A172 (cell line): ENCODE measurements at places on chromosomes 12 and 14.

- DNase-seq: no peak
Measured at GRCh38 chr14:100015251-100015655, 50.0 kb upstream of the EVL start.

GRCh38 chr12:91767237-91767636 lies 378.4 kb downstream of the BTG1 start:
- no peak for DNase-seq

DNA sequence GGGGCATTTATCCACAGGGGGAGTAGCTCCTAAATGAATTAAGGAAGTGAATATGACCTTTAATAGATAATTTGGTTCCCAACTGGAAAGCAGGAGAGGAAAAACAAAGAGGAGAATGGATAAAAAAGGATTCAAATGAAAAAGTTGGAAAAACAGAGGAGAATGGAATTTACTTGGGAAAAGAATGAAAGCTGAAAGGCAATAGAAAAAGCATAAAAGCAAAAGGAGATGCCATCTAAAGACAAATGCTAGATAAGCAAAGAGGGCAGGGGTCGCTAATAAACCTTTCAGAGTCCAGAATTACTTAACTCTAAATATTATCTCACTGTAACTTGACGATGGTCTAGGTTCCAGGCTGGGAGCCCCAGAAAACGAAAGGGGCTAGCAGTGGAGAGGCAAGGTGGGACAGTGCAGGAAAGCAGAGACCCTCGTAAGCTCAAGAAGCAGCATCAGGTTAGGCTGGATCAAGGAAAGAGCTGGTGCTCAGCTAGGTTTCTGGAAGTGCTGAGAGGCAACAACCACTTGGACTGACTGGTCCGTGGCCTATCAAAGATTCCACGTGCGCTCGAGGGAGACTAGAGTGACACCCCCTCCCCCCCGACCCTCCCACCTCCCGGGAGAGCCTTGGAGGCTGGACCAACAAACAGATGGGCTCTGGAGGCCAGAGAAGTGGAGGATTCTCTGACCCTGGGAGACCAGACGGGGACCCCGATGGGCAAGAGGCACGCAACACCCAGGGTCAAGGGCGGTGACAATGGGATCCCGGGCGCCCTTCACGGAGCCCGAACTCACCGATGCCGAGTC lies 1.2 kb downstream of the SLC2A13 start:
- DNase-seq: no peak

DNA sequence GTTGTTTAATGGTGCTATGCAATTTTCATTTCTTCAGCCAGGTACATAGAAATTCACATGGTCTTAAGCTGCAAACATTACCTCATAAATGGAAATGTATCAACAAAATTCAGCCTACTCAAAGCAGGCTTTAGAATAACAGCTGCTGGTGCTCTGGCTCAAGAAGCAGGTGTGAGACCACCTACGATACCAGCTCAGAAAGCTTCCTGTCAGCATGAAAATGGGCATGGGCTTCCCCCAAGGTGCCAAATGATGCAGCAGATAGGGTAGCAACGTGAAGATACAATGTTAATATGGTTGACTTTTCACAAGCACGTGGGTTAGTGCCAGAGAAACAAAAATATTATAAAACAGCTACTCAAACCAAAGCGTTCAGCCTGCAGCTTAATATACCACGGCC lies 343.4 kb upstream of the PRICKLE1 start:
- DNase-seq: no peak

DNA sequence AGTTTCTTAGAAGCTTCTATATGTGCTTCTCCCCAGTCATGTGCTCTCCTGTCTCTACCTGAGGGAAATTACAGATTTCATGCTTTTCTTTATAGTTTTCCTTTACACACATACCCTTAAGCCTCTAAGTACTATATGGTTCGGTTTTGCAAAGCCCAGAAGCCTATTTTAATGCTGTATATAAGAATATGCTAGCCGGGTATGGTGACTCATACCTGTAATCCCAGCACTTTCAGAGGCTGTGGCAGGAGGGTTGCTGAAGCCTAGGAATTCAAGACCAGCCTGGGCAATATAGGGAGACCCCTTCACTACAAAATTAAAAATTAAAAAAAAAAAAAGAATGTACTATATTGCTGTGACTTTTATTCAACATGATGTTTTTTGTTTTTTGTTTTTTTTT lies 15.4 kb downstream of the DGLUCY start:
- no peak for DNase-seq

- no peak for DNase-seq
Measured at GRCh38 chr12:97754306-97754705, 291.7 kb downstream of the RMST start.

DNA sequence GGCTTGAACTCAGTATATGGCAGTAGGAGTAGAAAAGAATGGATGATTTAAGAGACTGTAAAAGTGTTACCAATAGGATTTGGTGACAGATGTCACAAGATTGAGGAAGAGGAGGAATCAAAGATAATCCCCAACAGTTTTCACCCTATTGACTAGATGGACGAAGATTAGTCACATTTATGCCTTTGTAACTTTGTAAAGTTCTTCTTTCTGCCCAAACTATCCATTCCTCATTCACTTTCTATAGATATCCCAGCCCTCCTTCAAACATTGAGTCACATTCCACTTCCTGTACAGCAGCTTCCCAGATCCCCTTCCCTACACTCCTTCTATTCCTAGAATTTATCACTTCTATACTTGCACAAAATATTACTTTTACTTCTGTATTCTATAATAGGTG lies 207.9 kb downstream of the BTG1 start:
- DNase-seq: no peak

- no peak for DNase-seq
Measured at GRCh38 chr12:124762791-124763593, 100.7 kb downstream of the SCARB1 start.

- no peak for DNase-seq
Measured at GRCh38 chr12:95796225-95796981, 5.8 kb upstream of the NTN4 start.

GRCh38 chr12:113436586-113436985 lies 14.4 kb downstream of the SDSL start:
- DNase-seq: no peak

GRCh38 chr14:80278293-80279023 lies 67.2 kb upstream of the DIO2 start:
- DNase-seq: no peak

DNA sequence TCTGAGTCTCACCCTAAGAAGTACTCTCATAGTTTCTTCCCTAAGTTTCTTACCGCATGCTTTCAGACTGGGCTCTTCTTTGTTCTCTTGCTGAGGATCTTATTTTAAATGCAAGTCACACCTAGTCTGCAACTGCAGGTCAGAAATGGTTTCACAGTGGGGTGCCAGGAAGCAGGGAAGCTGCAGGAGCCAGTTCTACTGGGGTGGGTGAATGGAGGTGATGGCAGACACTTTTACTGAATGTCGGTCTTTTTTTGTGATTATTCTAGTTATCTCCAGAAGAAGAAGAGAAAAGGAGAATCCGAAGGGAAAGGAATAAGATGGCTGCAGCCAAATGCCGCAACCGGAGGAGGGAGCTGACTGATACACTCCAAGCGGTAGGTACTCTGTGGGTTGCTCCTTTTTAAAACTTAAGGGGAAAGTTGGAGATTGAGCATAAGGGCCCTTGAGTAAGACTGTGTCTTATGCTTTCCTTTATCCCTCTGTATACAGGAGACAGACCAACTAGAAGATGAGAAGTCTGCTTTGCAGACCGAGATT lies 1.7 kb downstream of the FOS start:
- no peak for DNase-seq

DNA sequence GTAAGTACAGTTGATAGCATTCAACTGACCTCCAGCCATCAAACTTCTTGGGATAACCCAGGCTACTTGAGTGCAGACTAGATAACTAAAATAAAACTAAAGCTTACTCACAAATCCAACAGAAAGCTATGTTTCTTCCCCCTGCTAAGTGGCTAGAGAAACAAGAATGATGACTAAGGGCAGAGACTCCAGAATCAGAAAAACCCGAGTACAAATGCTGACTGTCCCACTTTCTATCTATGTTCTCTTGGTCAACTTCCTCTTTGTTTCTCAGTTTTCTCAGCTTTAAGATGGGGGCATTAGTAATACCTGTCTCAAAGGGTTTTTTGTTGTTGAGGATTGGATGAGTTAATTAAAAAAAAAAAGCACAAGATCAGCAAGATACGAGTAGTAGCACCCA lies 6.1 kb upstream of the NUAK1 start:
- peak; percentile 28 for DNase-seq

DNA sequence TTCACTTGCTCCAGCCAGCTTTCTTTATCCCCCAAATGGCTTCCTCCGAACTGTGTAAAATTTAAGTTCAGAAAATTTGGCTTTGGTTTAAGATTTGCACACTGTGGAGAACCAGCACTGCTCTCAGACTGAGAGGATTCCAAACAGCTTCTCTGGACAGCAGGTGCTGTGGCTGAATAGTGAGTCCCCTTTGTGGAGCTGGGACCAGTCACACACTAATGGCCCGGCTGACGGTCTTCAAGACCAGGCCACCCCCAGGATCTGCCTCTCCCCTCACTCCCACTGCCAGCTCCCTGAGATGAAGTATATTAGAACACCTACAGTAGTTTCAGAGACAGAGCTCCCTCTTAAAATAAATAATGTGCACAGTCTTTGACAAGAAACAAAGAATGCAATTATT lies 267.3 kb downstream of the BCAT1 start:
- DNase-seq: no peak

GRCh38 chr12:70664465-70664881 lies 27.2 kb upstream of the PTPRB start:
- DNase-seq: peak; percentile 69

- DNase-seq: no peak
Measured at GRCh38 chr12:132085291-132085635, 58.9 kb downstream of the DDX51 start.

DNA sequence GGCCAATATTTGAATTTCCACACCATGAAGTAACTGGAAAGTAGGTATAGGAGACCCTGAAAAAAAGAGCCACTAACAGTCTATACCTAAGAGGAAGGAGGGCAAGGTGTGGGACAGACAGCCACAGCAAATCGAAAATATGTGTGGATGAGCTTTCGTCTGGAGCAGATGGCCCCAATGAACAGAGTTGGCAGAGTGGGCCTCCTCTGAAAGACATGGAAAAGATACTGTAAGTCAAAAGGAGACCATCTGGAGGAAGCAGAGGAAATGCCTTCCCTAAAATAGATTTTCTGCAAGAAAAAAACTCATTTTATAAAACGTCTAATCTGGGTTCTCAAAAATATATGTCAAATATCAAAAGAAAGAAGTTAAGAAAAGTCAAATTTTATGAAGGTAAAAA lies 157.2 kb upstream of the PRKD1 start:
- no peak for DNase-seq

GRCh38 chr14:48129472-48129871 lies 454.1 kb upstream of the MDGA2 start:
- DNase-seq: no peak
